Upper lobe of right lung (tissue), 1 donor: ENCODE measurements at places on chromosomes 16 and 17. TPM values are rescaled to one million over a fixed set of nuclear protein-coding genes. Genes with fewer than 3 reads are reported as not detected.

Gene HIC1
- 20.8 TPM for total RNA-seq

- DNase-seq = no peak
Measured at GRCh38 chr17:7817643-7817964, 16.4 kb upstream of the KDM6B start.

Gene LRRC36
- 27.4 TPM for total RNA-seq

Gene ADAMTS18
- total RNA-seq = 0.46 TPM

GRCh38 chr17:43517161-43517560 lies 29.0 kb downstream of the ETV4 start:
- no peak for DNase-seq

GRCh38 chr17:50807675-50808074 lies 27.7 kb upstream of the WFIKKN2 start:
- no peak for DNase-seq

Gene PGS1
- total RNA-seq = 95.5 TPM

Gene HOXB7
- 1.2 TPM for total RNA-seq

DNA sequence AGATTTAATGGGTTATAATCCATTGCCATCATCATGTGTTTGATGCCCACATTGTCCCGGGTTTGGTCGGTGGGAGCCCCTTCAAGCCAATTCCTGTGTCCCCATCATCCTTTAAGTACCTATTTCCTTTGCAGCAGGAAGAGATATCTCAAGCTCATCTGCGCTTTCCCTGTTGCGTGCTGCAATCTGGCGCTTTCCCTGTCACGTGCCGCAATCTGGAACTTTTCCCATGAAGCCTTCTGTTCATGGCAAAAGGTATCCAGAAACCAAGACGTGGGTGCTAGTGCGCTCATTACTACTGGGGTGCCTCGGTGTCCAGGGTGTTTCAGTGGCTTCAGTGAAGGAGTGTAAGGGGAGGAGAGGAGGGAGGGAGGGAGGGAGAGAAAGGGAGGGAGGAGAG lies 174.6 kb upstream of the ZNF469 start:
- no peak for DNase-seq

GRCh38 chr17:61000911-61001310 lies 323.3 kb downstream of the BCAS3 start:
- DNase-seq = no peak

Gene MARVELD3
- 6.9 TPM for total RNA-seq

Gene SHPK
- 10.4 TPM for total RNA-seq

GRCh38 chr16:50188619-50189136 lies 35.6 kb downstream of the TENT4B start:
- no peak for DNase-seq

DNA sequence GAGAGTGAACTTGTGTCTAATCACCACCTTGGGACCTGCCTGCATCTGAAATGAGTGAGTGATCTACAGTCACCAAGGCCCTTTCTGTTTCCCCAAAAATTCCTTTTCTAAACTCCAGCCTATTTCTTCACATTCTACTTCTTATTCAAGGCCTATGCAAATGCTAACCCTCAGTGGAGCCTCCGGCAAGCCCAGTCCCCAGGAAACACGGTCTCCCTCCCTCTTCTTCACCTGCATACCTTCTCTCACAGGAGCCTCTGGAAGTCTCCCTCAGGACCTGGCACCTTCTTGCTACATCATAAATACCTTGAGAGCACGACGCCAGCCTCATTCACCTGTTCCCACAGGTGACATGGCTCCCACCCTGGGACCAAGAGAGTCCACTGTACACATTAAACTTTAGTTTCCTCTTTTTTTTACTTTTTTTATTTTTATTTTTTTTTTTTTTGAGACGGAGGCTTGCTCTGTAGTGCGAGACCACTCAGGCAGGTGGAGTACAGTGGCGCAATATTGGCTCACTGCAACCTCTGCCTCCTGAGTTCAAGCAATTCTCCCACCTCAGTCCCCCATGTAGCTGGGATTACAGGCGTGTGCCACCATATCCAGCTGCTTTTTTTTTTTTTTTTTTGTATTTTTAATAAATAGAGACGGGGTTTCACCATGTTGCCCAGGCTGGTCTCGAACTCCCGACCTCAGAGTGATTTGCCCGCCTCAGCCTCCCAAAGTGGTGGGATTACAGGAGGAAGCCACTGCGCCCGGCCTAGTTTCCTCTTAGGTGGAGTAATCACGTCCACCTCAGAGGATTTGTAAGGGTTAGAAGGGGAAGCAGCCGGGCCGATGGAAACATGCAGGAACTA lies 97.3 kb downstream of the ANKRD11 start:
- no peak for DNase-seq

GRCh38 chr16:81530814-81531213 lies 86.2 kb downstream of the CMIP start:
- DNase-seq = no peak

Gene CHRNB1
- 10.1 TPM for total RNA-seq

GRCh38 chr17:47800686-47801085 lies 20.9 kb downstream of the OSBPL7 start:
- no peak for DNase-seq

- peak; percentile 81 for DNase-seq
Measured at GRCh38 chr17:7440113-7440833, 961 bp downstream of the FGF11 start.

Gene BRIP1
- total RNA-seq = 0.26 TPM
